ENCODE measurements at places on chromosomes 6 and 20. TPM values are rescaled to one million over a fixed set of nuclear protein-coding genes. Genes with fewer than 3 reads are reported as not detected.

DNA sequence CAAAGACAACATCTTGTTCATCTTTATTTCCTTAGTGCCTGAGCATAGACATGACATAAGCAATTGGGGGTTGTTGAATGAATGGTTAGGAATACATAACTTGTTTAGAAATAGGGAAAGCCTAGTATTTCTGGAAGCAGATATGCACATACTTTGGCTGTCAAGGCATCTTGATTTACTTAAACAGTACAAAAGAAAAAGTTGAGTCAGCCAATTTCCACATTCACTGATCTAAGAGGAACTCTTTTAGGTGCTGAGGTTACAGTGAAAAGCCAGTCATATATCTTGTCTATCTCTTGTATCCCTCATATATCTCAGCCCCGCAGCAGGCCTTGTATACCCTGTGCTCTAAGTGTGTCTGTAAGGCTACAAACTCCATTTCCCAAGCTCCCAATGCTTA lies 11.6 kb downstream of the ZKSCAN4 start:
- no peak for DNase-seq

GRCh38 chr6:26576929-26577719 lies 19.6 kb upstream of the ABT1 start:
- no peak for DNase-seq

DNA sequence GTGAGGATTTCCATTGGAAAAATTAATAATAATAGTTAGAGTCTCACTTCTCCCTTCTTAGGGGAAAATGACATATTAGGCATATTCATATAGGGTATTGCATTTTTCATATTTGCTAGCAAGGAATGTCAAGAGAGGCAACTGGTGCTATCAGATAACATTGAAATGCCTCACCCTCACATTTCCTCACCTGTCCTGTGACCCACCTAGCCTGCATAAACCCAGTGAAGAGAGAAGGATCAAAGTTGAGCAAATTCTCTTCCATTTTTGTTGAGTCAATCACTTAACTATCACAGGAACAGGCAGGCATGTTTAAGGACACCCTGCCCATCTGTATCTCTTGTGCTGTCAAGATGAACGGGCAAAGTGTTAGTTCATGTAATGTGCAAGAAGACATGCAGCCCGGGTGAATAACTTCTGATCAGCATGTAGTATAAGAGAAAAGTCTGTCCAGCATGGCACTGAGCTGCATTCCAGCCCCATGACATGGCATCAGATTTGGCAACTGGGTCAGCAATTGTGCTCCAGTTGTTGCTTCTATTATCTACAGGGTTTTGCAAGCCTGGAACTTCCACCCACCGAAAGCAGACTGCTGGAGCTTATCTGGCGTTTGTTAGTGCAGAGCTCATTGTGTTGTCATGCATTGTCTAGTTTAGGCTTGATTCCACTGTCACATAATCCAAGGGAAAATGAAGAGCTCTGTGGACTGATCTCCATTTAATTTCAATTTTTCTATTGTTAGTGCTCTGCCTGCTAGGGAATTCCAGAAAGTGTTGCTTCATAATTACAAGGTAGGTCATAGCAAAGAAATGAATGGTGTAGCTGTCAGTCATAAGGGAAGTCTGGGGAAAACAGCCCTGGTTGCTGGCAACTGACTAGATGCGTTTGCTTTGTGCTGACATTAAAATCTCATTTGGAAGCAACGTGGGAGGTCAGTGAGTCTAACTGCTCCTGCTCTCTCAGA lies 138.4 kb upstream of the TNFAIP3 start:
- no peak for DNase-seq

GRCh38 chr6:47206626-47207025 lies 103.1 kb downstream of the TNFRSF21 start:
- DNase-seq: no peak

GRCh38 chr6:84788689-84789088 lies 24.3 kb upstream of the TBX18 start:
- DNase-seq: no peak

- DNase-seq: no peak
Observed at GRCh38 chr6:85390105-85390728, 59.7 kb upstream of the NT5E start.

DNA sequence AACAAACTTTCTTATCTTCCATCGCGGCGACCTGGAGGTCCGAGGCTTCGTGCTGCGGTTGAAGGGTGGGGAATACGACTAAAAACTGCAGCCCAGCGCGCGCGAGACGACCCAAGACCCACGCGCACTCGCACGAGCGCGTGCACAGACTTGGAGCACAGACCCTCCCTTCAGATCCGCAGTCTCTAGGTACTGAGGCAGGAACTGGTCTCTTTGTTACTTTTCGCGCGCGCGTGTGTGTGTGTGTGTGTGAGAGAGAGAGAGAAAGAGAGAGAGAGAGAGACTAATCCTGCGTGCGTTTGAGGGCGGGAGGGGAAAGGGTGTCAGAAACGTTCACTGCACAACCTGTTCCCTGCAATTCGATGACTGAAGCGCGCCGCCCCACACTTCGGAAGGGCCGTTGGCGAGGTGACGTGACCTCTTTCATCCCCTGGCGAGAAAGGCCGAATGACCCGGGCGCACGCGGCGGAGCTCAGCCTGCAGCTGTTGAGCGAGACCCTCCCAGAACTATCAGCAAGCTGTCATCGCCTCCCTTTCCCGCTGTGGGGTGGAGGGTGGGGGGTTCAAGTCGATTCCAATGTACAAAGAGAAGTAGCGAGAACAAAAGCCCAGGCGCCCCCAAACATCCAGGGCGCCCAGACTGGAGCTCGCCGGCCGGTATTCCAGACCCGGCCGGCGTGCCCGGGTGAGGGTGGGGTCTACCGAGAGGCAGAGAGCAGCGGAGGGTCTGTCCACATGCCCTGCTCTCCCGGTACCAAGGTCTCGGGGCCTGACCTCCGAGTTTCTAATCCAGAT lies 1.5 kb upstream of the TUBB2B start:
- DNase-seq: no peak

GRCh38 chr6:69866351-69866769 lies at the start of gene COL19A1:
COL19A1 (plus strand) TSS chr6:69866556; CDS start chr6:69879568, 13,012 bp downstream.
- DNase-seq: peak; percentile 16

DNA sequence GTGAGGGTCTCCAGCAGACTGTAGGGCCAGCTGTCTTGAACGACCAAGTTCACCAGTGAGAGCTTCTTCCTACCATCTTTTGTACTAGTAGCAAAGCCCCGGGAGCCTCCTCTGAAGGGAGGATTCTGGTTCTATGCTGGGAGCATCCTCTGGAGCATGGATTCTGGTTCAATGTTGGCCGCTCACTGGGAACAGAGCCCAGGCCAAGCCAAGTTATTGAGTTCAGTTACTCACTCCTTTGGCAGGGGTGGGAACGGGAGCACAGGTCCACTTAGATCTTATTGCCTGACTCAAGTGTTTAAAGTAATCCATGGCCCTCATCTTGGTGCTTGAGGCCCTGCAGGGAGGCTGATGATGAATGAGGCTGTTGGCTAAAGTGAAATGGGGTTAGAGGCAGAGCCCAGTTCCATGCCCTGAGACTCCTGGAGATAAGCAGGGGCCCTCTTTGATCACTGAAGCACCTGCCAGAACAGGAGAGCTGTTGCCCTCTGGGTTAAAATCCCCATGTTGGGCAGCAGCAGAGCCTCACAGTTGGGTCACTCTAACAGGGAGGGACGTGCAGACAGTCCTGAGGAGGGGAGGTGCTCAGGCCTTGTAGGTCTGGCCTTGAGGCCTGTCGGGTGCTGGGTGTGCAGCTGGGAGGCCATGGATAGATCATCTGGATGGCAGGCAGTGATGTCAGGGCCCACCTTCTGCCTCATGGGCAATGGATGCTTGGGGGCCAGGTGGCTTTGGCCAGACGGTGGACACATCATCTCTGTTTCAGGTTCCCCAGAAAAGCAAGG lies 98.3 kb upstream of the SYNDIG1 start:
- DNase-seq: no peak

- DNase-seq: no peak
Observed at GRCh38 chr6:14881398-14881797, 364.5 kb upstream of the JARID2 start.

DNA sequence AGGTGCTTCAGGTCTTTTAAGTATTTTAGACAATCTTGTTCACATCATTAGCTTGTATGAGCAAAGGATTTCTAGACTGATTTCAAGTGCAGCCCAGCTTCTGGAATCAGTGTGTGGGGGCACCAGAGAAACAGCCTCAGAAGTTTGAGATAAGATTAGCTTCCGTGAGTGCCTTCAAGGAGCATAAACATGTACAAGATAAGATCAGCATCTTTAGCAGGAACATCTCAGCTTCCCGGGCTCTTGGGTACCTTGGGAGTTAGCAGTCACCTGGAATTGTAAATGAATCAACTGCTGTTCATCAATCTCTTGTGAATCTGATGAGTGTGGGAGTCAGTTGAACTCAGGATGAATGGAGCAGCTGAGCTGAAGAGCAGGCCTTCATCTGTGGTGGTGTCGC lies 12.0 kb upstream of the CITED2 start:
- DNase-seq: no peak

- no peak for DNase-seq
Observed at GRCh38 chr20:19024296-19025035, 188.0 kb upstream of the SLC24A3 start.

- no peak for DNase-seq
Observed at GRCh38 chr6:147942363-147942762, 400.3 kb upstream of the SASH1 start.

DNA sequence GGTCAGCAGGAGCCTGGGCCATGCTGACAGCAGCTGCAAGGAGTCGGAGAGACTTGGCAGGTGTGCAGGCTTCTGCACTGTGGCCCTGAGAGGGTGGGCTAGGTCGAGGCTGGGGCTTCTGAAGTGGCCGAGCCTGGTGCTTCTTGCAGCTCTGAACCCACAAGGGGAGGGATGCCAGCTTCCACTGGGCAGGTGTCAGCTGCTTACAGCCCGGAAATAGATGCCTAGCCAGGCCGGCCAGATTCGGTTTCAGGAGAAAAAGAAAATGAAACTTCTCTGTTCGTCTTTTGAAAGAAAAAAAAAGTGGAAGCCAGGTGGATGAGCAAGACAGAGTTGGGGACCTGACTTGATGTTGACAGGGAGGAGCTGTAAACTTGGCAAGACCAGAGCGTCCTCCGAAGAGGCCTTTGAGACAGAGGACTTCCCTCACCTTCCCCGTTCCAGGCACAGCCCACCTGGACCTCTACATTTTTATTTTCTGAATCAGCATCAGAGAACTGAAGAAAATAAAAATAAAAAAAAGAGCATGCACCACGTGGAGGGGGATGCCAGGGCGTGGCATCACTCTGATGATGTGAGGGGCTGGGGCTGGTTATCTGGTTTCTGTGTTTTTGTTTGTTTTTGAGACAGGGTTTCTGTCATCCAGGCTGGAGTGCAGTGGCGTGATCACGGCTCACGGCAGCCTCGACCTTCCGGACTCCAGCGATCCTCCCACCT lies at the start of gene ZBP1:
TSS of gene ZBP1 (minus strand) at position 153 of the 717 bp plus-strand sequence. CDS start at position 22, 131 bp downstream.
- peak; percentile 67 for DNase-seq

GRCh38 chr20:45938727-45939438 lies 4.4 kb downstream of the PCIF1 start:
- DNase-seq: no peak

GRCh38 chr6:136524339-136524935 lies 25.8 kb downstream of the MAP7 start:
- DNase-seq: no peak

GRCh38 chr20:50929299-50930138 lies 1.7 kb downstream of the ADNP start:
- DNase-seq: peak; percentile 91

GRCh38 chr6:99905209-99906106 lies 88.6 kb downstream of the MCHR2 start:
- no peak for DNase-seq

DNA sequence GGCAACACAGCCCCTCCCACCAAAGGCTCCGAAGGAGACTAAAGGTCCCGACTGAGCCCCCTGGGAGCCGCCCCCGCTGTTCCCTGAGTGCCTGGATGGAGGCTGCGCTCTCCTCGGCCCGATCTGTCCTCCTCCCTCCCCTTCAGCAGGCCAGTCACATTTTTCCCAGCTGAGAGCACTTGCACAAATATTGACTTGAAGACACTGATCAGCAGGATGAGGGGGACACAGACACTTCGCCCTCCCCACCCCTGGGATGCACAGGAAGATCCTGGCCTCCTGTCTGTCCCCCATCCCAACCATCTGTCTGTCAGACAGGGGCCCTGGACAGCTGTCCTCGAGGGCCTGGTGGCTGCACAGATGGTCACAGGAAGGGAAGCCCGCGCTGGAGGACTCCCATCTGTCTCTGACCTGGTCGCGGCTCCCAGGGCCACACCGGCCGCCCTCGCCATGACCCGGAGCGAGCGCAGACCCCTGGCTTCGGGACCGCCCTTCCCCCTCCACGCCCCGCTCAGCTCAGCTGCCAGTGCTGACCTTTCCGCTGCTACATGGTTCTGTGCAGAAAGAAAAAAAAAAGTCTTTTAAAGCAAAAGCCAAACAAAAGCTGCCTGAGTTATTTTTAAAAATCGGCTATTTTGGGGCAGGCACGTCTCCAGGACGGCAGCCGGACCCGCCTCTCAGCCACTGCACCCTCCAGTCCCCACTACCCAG lies 11.1 kb downstream of the LAMA5 start:
- no peak for DNase-seq

- no peak for DNase-seq
Observed at GRCh38 chr6:125013938-125014660, 51.9 kb downstream of the RNF217 start.

- DNase-seq: no peak
Observed at GRCh38 chr6:156994215-156995076, 217.3 kb downstream of the ARID1B start.

MOCS1 gene
- total RNA-seq: 1.6 TPM

ZNF391 gene
- 0.82 TPM for total RNA-seq

ZFP57 gene
- 2.6 TPM for total RNA-seq

ZBTB46 gene
- 1.1 TPM for total RNA-seq

FOXQ1 gene
- total RNA-seq: not detected

FRMD1 gene
- total RNA-seq: not detected

MUC21 gene
- not detected for total RNA-seq

All from activated T-helper 2 cell treated with anti-CD3 and anti-CD28 coated beads, Interferon-gamma antibody, Interleukin-2, Interleukin-4, amounts not matched to agents 10 μg/mL and 5 μg/mL and 100 μg/mL, durations not matched to agents 14 hours and 24 hours and 36 hours (primary cell).